CD4-positive, alpha-beta T cell treated with Interleukin-12 subunit alpha and Interleukin-12 subunit beta, for 1 hour (primary cell): ENCODE measurements at places on chromosomes 12 and 14.

DNA sequence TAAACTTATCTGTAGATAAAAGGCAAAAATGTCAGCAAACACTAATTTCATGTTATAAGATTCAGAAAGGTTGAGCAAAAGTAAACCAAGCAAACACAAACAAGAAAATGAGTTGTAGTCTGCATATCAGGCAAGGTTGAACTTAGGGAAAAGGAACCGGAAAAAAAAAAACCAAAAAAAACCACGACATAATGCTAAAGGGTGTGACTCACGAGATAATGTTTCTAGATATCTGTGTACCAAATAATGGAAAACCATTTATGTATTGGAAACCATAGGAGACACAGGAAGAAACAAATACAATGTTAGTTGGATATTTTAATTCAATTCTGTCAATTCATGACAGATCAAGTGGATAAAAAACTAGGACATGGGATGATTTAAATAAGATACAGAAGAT is 60.5 kb downstream of the GPATCH2L start:
- no peak for DNase-seq

GRCh38 chr12:121009741-121010140 is 6.5 kb downstream of the C12orf43 start:
- DNase-seq = no peak

GRCh38 chr14:93716746-93717667 is 71.3 kb downstream of the PRIMA1 start:
- DNase-seq = no peak

DNA sequence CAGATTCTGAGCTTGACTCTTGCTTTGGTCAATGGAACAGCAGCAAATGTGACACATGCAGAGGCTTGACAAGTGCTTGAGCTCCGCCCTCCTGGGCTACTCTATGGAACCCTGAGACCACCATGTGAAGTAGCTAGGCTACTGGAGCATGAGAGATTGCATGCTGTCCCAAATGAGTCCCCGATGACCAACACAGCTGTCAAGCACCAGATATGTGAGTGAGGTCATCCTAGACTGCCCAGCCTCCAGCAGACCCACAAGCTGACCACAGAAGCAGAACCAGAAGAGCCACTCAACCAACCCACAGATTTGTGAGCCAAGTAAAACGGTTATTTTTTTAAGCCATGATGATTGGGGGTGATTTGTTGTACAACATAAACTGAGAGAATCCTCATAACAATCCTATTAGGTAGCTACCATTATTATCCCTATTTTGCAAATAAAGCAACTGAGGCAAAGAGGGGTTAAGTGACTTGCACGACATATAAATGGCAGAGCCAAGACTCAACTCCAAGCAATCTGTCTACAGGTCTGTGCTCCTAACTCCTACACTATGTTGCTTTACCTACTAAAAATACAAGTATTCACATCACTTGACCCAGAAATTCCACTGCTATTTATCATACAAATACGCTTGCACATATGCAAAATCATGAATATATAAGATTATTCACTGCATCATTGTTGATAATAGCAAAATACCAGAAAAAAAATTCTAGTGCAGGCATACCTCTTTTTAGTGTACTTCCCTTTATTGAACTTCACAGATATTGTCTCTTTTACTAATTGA is 136.2 kb downstream of the NDUFA12 start:
- DNase-seq = no peak
